ENCODE measurements at places on chromosomes 4 and X.

GRCh38 chr4:25943312-25943711 is 29.3 kb downstream of the SMIM20 start:
- DNase-seq = no peak

DNA sequence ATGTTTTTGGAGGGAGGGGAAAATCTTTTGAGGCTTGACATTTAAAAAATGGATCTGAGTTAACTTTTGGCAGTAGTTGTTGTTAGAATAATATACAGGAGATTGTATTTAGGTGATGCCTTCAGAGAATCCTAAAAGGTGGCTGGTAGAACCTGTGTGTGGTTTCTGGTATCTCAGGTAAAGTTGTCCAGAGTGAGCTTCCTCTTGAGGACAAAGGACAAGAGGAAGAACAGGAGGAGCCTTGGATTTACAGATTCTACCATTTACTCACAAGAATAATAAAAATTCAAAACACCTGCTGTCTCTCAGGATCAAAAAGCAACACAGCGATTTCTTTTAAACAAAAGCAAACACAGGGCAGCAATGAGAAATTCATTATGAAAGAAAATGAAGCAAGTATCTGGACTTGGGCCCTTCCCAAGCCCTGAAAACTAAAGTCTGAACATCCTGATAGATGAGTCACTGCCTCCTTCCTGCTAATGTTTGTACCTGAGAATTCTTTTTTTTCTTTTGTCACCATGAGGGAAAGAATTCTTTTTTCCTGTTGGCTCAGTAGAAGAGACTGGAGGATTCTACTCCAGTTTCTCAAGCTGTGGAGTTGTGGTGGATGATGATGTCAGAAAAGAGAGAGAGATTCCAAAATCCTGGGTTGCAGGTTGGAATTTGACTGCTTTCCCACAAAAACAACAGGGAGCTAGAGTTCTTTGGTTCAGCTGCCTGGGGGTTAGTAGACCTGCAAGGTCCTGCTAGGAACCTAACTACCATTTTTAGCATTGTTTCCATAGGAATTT is 31.5 kb upstream of the RAPGEF2 start:
- no peak for DNase-seq

DNA sequence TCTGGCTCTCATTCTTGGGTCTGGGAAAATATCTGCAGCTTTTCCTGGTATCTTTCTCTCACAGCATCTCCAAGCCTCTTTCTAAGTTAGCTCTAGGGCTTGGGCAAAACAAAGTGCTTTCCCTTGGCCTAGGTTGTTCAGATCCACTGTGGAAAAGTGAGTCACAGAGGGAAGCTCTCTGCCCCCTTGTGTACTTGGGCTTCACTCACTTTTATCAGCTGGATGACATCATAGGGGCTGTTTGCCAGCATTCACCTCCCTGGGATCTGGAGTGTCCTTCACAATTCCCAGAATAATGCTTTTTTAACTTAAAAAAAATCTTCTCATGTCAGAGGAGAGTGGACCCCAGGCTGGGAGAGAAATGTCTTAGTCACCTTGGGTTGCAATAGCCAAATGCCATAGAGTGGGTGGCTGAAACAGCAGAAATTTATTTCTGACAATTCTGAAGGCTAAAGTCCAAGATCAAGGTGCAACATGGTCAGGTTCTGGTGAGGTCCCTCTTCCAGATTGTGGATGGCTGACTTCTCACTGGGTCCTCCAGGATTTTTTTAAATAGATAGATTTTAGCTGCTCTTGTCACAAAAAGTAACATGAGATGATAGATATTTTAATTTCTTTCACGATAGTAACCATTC is 247.8 kb downstream of the SH2D1A start:
- DNase-seq = no peak

GRCh38 chr4:18578307-18578706 is 556.8 kb upstream of the LCORL start:
- DNase-seq = no peak

DNA sequence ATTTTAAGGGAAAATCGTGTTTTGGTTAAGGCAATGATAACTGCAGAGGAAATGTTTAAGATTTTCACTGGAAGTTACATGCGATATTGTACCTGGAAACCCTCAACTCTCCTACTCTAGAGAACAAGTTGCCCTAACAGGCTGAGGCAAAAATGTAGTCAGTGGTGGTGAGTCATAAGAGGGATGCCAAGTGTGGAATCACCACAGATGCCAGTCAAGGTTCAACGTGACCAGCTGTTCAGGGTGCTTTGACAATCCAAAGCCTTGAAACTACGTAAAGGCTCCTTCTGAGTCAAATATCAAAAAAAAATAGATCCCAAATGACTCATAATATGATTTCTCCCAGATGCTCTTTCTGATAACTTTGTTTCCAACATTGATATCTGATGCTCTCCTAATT is 77.9 kb upstream of the AFF2 start:
- DNase-seq = no peak

DNA sequence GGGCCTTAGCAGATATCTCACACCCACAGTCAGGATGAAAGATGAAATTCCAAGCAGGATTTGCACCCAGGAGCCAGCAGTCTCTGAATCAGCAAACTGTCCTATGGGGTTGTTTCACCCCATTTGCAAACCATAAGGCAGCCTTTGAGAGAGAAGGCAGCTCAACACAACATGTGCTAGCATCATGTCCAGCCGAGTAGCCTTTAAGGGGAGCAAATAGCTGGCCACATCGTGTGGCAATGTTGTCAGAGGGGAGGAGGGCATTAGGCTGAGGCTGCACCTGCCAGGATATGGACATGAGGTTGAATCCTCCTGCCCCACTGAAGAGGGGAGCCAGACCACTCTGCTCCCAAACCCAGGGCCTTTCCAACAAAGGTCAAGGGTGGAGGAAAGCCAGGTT is 20.6 kb upstream of the PJA1 start:
- no peak for DNase-seq

- no peak for DNase-seq
Measured at GRCh38 chrX:15128861-15129260, 141.0 kb downstream of the ASB9 start.

DNA sequence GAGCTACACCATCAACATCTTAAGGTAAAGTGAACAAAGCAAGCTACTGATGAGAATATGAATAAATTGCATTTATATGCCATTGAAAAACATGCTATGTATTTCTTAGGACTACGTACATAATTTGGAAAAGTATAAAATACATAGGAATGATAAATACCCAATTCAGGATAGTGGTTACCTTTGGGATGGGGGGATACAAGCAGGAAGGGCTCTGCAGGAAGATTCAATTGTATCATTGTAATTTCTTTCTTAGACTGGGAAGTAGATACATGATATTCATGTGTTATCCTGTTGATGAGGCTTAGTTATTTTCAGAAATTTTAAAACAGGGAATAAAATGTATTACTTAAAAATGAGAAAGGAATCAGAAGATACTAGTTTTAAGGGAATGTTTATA is 43.4 kb downstream of the TRAPPC11 start:
- DNase-seq = no peak

DNA sequence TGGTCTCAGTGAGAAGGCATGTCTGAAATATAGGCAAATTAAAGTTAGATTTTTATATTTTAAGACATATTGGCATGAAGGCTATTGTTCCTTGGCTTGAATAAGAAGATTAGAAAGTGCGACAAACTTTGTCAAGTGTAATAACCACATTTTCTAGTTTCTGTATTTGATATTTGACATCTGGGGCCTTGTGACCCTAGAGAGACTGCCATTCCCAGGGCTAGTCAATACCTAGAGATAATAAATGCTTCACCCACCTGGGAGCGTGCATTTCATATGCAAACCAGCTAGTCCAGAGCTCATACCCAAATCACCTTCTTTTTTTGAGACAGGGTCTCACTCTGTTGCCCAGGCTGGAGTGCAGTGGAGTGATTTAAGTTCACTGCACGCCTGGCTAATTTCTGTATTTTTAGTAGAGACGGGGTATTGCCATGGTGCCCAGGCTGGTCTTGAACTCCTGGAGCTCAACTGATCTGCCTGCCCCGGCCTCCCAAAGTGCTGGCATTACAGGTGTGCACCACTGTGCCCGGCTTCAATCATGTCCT is 62.6 kb downstream of the COQ2 start:
- DNase-seq = no peak

- no peak for DNase-seq
Measured at GRCh38 chrX:97102938-97103337, 219.2 kb downstream of the RPA4 start.

DNA sequence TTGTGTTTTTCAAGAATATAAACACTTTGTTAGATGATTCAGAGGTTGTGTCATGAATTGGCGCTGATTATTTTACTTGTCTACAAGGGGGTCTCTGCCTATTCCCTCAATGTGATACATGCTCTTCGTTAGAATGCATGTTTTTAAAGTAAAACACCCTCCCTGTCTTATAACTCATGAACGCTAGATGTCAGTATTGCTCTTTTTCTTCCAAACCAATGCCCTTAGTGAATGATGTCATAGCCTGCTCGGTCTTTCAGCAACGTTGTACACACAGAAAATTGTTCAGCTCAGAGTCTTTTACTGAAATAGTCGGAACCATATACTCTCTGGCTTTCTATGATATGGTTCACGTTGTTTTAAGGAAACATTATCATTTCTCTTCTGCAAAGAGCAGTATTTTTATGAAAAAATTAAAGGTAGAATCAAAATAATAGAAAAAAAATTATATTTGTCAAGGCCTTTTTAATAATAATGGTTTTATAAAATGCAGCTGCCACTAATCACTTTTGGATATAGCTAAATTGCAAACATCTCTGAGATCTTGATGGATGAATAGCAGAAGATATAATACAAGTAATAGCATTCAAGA is 292.9 kb downstream of the TLL1 start:
- DNase-seq = no peak

DNA sequence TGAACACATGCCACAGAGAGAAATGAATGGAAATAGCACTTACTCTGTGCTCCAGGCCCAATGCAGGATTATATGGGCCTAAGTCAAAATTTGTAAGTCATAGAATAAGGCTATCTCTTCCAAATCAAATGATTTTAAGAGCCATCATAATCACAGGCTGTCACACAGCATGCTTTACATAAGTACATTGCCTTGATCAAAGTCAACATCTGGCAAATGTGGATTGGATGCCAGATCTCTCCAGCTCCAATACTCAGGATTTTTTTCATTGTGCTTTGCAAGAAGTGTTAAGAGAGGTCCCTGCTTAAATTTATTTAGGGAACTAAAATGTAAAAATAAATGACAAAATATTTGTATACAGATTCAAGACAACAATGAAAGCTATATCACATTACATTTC is 299.9 kb downstream of the PRDM5 start:
- DNase-seq = no peak

DNA sequence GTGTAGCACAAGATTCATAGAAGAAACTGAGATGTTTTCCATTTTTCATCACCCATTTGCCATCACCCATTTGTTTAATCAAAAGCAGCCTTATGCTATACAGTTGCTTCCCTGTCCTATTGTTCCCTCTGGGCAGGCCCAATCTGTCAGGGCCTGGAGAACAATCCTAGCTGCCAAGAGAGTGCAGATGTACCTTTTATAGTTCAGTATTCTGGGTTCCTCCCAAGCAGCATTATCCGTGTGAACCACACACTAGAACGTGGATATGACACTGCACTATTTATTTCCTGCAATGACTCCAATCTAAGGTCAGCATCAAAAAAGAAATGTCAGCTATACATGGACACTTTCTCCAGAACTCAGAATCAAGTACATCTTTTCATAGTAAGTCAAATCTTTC is 269.0 kb downstream of the ADGRA3 start:
- no peak for DNase-seq

- no peak for DNase-seq
Measured at GRCh38 chrX:16836371-16836770, 33.8 kb downstream of the RBBP7 start.

DNA sequence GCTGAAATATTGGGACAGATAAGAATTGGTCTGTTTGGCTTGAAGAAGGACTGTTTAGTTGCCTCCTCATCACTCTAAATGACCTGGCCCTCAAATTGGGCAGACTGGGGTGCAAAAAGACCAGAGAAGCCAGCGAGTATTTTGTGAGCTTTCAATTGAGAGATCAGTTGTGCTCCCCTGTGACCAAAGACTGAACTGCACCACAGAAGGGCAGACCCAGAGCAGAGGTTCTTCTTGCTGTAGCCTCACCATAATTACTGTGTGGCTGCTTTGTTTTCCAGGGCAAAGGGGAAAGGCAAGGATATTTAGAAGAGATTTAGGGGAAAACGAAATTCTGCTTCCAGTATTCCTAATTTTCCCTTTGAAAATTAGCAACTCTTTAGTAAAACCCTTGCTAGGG is 104.0 kb upstream of the MBNL3 start:
- no peak for DNase-seq

DNA sequence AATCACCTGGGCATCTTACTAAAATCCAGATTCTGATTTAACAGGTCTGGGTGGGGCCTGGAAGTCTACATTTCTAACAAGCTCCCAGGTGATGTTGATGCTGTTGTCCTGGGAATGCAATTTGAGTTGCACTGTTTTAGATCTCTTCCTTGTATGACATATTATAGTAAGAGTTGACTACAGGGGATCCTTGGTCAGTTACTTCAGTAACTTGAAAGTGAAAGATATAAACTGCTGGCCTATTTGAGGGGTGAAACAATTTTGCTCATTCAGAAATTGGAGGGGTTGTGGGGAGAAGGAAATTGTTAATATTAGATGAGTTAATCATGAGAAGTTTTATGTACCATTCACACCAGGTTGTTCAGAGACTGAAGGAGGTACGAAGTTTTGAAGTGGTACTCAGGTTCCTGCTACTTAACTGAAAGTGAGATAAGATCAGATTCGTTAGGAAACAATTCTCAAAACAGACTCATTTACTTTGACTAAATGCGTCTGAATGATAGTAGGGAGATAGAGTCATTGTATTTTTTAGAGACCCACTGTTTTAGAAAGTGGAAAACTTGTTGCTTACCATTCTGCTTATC is 12.5 kb downstream of the SH2D1A start:
- DNase-seq = no peak

DNA sequence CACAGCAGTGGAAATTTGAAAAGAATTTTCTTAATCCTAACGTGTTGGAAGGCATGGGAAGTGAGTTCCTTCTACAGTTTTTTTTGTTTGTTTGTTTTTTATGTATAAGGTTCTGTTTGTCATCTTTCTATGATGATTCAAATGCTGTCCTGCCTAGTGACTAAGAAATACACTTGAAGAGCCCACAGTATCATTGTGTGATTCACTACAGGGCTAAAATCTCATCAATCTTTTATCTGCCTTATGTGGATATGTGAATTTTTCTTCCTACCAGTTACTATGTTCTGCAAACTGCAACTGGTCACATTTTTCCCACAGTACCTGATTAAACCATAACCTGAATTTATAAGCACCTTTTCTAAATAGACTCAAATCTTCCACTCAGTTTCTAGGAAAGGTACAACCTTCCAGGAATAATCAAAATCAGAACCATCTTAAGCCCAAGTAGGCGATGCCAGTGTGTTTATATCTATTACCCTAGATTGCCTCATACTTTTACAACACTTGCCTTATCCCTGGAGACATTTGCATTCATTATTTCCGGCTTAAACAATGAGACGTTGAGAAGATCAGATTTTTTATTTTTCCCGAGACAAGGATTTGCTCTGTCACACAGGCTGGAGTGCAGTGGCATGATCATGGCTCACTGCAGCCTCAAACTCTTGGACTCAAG is 214.6 kb upstream of the GALNT7 start:
- DNase-seq = no peak
